Activated CD8-positive, alpha-beta T cell treated with anti-CD3 and anti-CD28 coated beads, Interleukin-2, amount 10 ng/mL, durations not matched to agents 7 days and 5 days (primary cell): ENCODE measurements at places on chromosomes 1 and 21. TPM values are rescaled to one million over a fixed set of nuclear protein-coding genes. Genes with fewer than 3 reads are reported as not detected.

OR2T33 gene
- total RNA-seq: not detected

MSH4 gene
- total RNA-seq: 0.21 TPM

RGS5 gene
- total RNA-seq: 2.6 TPM

PRRX1 gene
- not detected for total RNA-seq

SPOCD1 gene
- total RNA-seq: not detected

RIIAD1 gene
- not detected for total RNA-seq

PPOX gene
- total RNA-seq: 37.7 TPM

CDCA8 gene
- total RNA-seq: 97.3 TPM

OR2L8 gene
- total RNA-seq: 0.29 TPM

PTGS2 gene
- total RNA-seq: not detected

PROK1 gene
- not detected for total RNA-seq

TMPRSS15 gene
- total RNA-seq: not detected

AADACL3 gene
- total RNA-seq: not detected

MROH7 gene
- total RNA-seq: not detected

PMVK gene
- total RNA-seq: 40.9 TPM

CA6 gene
- total RNA-seq: 6.3 TPM

PIP5K1A gene
- 64.9 TPM for total RNA-seq
